Ovary (tissue), 10 donors: ENCODE measurements at places on chromosomes 7 and 10. TPM values are rescaled to one million over a fixed set of nuclear protein-coding genes. Genes with fewer than 3 reads are reported as not detected.

MACROH2A2 gene
- total RNA-seq, result 22.6 TPM

TMEM184A gene
- total RNA-seq, result not detected

DNA sequence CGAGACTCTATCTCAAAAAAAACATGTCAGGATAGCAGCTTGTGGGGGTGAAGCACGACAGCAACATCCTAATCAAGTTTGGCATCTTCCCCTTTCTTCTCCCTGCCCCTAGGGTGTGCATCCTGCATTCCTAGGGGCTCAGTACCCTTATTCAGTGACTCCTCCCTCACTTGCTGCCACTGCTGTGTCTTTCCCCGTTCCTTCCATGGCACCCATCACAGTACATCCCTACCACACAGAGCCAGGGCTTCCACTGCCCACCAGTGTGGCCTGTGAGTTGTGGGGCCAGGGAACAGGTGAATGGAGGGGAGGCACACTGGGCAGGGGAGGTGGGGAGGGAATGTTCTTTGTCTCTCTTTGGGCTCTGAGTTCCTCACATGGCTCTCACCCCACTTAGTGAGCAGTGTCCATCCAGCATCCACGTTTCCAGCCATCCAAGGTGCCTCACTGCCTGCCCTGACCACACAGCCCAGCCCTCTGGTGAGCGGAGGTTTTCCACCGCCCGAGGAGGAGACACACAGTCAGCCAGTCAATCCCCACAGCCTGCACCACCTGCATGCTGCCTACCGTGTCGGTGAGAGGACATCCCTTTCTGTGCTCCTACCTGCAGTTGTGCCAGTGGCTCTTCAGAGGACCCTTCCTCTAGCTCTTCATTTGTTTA, 11.4 kb downstream of the NDST2 start:
- no peaks in the 10 kb centered on the region for H3K4me1 ChIP-seq
- no peak for DNase-seq
- no peaks in the 10 kb centered on the region for H3K36me3 ChIP-seq
- no peaks in the 10 kb centered on the region for H3K27me3 ChIP-seq
- no peak overlapping the region for H3K27ac ChIP-seq

IGF2BP3 gene
- total RNA-seq, result not detected

DNA sequence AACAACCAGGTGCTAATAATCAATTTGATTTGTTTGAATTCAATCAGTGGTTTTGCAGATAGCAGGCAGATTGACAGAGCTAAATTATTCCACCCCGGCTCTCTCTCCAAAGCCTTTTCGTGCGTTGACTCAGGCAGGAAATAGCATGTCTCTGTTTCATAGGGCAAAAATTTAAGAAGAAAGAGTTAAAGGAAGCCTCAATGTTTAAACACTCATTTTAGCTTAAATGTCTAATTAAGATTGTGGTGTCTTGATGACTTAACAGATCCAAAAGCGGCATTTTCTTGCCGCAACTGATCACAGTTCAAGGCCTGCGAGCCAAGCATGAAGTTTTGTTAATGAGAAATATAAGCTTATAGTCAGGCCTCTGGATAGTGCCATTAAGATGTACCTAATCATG, 1051.1 kb upstream of the AUTS2 start:
- no peak for DNase-seq
- no peak overlapping the region for H3K4me3 ChIP-seq
- H3K27me3 ChIP-seq, result no peaks in the 10 kb centered on the region
- no peaks in the 10 kb centered on the region for H3K4me1 ChIP-seq
- H3K36me3 ChIP-seq, result no peaks in the 10 kb centered on the region

DNA sequence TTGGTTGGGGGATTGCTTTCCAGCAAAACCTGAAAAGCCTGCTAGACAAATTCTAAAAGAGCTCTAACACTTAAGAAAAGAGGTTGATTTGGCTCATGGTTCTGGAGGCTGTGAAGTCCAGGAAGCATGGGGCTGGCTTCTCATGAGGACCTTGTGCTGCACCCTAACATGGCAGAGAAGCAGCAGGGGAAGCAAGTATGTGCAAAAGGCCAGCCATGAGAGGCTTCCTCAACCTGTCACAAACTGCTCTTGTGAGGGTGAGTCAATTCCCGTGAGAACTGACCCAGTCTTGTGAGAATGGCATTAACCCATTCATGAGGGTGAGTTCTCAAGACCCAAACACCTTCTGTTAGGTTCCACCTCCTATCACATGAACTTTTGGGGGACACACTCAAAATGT, 54.3 kb upstream of the IGFBP3 start:
- peaks cover 6% of the 10 kb centered on the region for H3K4me1 ChIP-seq
- H3K27ac ChIP-seq, result no peak overlapping the region
- H3K36me3 ChIP-seq, result no peaks in the 10 kb centered on the region

DNA sequence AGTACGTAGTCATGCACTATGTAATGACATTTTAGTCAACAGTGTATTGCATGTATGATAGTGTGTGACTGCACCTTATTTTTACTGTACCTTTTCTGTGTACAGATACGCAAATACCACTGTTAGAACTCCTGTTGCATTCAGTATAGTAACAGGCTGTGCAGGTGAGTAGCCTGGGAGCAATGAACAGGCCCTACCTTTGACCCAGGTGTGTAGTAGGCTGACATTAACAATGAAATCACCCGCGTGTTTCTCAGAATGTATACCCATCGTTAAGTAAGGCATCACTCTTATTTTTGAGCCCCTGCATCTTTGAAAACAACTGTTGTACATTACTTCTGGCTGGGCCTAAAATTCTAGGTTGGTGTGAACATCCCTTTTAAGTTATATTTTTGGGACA, 41.6 kb downstream of the DAGLB start:
- no peak for DNase-seq
- H3K27ac ChIP-seq, result no peak overlapping the region
- H3K4me1 ChIP-seq, result no peaks in the 10 kb centered on the region
- no peaks in the 10 kb centered on the region for H3K36me3 ChIP-seq
- H3K4me3 ChIP-seq, result no peak overlapping the region

- no peak for DNase-seq
- no peaks in the 10 kb centered on the region for H3K36me3 ChIP-seq
These were observed 1.2 kb downstream of the PHKG1 start for GRCh38 chr7:56091591-56091990.

DNA sequence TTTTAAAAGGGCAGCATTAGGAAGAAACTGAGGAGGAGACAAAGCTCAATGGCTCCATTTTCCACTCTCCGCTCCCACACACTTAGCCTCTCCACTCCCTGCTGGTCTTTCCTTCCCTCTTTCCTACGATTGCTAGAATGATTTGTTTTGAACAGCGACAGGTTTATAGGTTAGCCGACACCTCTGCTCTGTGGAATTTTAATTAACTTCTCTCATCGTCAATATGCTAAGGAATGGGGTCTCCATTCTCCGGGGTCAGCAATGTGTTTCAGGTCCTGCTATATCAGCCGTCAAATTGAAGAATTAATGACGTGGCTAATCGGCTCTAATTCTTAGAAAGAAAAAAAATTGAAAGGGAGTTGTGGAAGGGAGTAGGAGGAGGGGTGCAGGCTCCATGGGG, 28.9 kb downstream of the FBXW4 start:
- no peak overlapping the region for H3K27ac ChIP-seq
- no peaks in the 10 kb centered on the region for H3K36me3 ChIP-seq
- H3K4me1 ChIP-seq, result no peaks in the 10 kb centered on the region
- no peak overlapping the region for H3K4me3 ChIP-seq
- H3K27me3 ChIP-seq, result no peaks in the 10 kb centered on the region

DNA sequence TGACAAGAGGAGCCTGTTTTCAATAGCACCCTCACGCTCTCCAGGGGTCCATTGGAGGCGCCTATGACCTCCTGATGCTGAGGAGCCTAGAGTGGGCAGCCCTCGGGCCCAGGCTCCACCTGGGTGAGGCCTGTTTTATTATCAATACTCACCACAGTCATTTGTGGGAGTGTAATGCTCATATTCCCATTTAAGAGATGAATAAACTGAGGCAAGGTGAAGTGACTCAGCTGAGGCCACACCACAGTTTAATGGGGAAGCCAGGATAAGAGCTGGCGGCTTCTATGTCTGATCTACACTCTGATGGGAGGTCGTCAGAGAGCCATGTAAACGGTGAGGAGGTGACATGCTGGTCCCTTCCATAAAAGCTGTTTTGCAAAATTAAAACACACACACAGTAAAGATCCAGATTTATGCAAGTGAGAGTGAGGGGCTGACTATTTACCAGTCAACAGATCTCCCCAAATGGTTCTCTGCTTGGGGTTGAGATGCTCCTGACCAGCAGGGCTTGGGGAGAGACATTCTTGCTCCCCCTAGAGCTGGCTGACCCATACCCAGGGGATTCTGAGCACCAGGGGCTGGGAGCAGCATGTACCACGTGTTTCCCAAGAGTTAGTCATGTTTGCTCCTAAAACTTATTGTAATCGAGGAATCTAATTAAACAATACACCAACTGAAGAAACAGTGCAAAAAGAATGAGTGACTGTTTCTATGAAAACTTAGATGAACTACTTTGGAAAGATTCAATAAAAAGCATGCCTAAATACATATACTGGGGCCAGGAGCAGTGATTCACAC, 81.0 kb upstream of the INSIG1 start:
- H3K36me3 ChIP-seq, result no peaks in the 10 kb centered on the region
- no peak for DNase-seq
- H3K27me3 ChIP-seq, result no peaks in the 10 kb centered on the region
- no peak overlapping the region for H3K27ac ChIP-seq

- H3K36me3 ChIP-seq, result no peaks in the 10 kb centered on the region
- no peak overlapping the region for H3K4me3 ChIP-seq
- no peaks in the 10 kb centered on the region for H3K4me1 ChIP-seq
- H3K27me3 ChIP-seq, result no peaks in the 10 kb centered on the region
These were observed 176.8 kb downstream of the PDE1C start for GRCh38 chr7:31893365-31893764.

- H3K4me1 ChIP-seq, result no peaks in the 10 kb centered on the region
- no peak for DNase-seq
- H3K36me3 ChIP-seq, result no peaks in the 10 kb centered on the region
- H3K27ac ChIP-seq, result no peak overlapping the region
- no peaks in the 10 kb centered on the region for H3K27me3 ChIP-seq
These were observed 111.8 kb downstream of the MAPK8 start for GRCh38 chr10:48418189-48418788.

AKR1C8 gene
- not detected for total RNA-seq

- no peaks in the 10 kb centered on the region for H3K36me3 ChIP-seq
- peaks cover 2% of the 10 kb centered on the region for H3K4me1 ChIP-seq
- H3K4me3 ChIP-seq, result no peak overlapping the region
- DNase-seq, result no peak
These were observed 17.9 kb downstream of the SEM1 start for GRCh38 chr7:96691702-96692101.

TMEM176B gene
- 144 TPM for total RNA-seq

DNA sequence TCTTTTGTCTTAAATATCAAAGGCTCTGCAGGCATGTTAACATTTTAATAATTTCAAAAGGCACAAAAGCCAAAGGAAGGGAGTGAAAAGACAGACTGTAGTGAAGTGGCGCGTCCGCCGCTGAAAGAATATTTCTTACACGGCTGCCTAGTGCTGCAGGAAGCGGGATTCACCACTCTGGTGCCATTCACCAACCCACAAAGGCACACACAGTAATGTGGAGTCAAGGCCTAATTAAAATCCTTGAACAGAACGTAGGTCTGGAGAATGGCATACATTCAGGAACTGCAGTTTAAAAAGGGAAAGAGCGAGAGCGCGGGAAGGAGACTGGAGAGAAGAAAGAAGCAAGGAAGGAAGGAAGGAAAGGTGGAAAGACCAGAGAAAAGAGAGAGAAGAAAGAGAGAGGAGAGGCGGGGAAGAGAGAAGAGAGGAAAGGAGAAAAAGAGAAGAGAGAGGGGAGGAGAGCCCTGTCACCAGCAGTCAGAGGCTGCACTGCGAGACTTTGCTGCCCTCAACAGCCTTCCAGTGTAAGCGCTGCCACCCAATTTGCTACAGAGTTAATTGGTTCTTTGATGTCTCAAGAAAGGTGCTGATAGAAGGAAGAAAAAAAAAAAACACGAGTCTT, 554.0 kb downstream of the MDFIC start:
- no peak overlapping the region for H3K4me3 ChIP-seq
- H3K27ac ChIP-seq, result no peak overlapping the region
- DNase-seq, result no peak

GPR37 gene
- 2.1 TPM for total RNA-seq

HOXA2 gene
- 9.0 TPM for total RNA-seq

DNA sequence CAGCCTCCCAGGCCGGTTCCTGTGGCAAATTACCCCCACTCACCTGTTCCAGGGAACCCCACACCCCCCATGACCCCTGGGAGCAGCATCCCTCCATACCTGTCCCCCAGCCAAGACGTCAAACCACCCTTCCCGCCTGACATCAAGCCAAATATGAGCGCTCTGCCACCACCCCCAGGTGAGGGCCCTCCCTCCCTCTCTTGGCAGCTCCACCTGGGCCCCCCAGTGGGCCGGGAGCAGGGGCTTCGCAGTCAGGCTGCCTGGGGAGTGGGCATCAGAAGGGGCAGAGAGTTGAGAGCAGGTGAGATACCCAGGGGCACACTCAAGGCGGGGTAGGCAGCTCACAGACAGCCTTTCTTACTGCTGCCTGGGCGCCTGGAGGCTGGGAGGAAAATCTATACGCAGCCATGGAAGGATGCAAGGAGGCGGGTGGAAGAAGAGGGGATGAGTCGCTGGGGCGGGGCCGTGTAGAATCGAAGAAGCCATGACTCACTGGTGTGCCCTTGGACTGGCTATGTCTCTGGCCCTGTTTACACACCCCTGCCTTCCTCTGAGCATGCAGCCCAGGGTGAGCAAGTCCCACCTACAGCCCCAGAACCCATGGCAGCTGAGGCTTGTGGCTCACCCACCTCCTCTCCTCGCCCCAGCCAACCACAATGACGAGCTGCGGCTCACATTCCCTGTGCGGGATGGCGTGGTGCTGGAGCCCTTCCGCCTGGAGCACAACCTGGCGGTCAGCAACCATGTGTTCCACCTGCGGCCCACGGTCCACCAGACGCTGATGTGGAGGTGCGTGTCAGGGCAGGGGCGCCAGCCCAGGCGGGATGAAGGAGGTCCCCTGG, 48.6 kb upstream of the PPIF start:
- DNase-seq, result peak; percentile 81
- H3K36me3 ChIP-seq, result no peaks in the 10 kb centered on the region
- H3K27ac ChIP-seq, result peak overlapping the region; percentile 32
- no peaks in the 10 kb centered on the region for H3K4me1 ChIP-seq

DYDC2 gene
- 0.87 TPM for total RNA-seq

DNA sequence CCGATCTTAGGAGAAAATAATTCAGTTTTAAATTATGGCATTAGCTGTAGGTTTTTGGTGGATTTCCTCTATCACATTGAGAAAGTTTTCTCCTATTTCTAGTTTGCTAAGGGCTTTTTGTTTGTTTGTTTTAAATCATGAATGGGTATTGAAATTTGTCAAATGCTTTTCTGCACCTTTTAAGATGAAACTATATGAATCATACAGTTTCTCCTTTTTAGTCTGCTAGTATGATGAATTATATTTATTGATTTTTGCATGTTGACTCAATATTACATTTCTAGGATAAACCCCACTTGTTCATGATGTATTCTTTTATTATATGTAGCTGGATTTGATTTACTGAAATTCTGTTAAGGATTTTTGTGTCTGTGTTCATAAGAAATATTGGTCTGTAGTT, 70.3 kb upstream of the PIP4K2A start:
- no peak for DNase-seq
- H3K27me3 ChIP-seq, result no peaks in the 10 kb centered on the region
- no peak overlapping the region for H3K27ac ChIP-seq
- no peaks in the 10 kb centered on the region for H3K4me1 ChIP-seq
- no peaks in the 10 kb centered on the region for H3K36me3 ChIP-seq
- no peak overlapping the region for H3K4me3 ChIP-seq

KCNIP2 gene
- 6.8 TPM for total RNA-seq

IRF5 gene
- total RNA-seq, result 3.1 TPM

GRCh38 chr10:50595785-50596184, 28.0 kb downstream of the SGMS1 start:
- no peak overlapping the region for H3K27ac ChIP-seq
- H3K27me3 ChIP-seq, result no peaks in the 10 kb centered on the region
- H3K36me3 ChIP-seq, result no peaks in the 10 kb centered on the region
- H3K4me1 ChIP-seq, result peaks cover 9% of the 10 kb centered on the region
